ENCODE measurements at places on chromosomes 5 and 9. TPM values are rescaled to one million over a fixed set of nuclear protein-coding genes. Genes with fewer than 3 reads are reported as not detected.

GRAMD2B gene
- total RNA-seq: not detected

PCDHGA8 gene
- 3.8 TPM for total RNA-seq

POLK gene
- 30.0 TPM for total RNA-seq

CDO1 gene
- not detected for total RNA-seq

SPINK13 gene
- not detected for total RNA-seq

DPYSL3 gene
- total RNA-seq: not detected

All from OCI-LY7 (cell line).